AG09309 (cell line): ENCODE measurements at places on chromosomes 7 and 10.

DNA sequence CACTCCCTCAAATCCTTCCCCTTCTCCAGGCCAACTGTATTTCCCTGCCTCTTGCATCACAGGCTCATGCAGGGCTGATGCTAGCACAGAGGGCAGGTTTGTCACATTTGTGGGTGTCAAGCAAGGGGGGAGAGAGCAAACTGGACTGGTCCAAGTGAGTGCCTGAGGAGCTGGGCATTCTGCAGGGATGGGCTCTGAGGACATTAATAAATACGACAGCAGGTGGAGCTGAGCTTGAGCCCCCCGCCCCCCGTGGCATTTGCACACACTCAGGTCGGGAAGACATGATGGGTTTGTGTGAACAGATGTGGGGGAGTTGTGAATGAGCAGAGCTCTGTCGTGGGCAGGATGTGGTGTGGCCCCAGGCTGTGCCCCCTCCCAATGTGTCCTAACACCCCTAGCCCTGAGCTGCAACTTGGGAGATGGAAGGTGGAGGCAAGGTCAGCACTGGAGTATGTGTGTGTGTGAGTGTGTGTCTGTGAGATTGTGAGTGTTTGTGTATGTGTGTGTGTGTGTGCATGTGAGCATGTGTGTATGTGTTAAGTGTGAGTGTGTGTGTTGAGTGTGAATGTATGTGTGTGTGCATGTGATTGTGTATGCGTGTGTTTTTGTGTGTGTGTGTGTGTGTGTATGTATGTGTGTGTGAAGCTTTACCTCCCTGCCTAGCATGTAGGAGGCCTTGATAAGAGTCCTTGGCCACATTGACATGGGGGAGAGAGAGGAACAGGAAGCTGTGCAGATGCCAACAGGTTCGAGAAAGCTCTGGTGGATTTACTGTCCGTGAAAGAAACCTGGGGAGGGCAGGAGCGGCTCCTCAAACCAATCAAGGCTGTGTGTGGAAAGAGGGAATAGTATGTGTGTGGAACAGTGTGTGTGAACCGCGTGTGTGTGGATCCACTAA is 9.1 kb downstream of the RASSF4 start:
- DNase-seq = no peak

DNA sequence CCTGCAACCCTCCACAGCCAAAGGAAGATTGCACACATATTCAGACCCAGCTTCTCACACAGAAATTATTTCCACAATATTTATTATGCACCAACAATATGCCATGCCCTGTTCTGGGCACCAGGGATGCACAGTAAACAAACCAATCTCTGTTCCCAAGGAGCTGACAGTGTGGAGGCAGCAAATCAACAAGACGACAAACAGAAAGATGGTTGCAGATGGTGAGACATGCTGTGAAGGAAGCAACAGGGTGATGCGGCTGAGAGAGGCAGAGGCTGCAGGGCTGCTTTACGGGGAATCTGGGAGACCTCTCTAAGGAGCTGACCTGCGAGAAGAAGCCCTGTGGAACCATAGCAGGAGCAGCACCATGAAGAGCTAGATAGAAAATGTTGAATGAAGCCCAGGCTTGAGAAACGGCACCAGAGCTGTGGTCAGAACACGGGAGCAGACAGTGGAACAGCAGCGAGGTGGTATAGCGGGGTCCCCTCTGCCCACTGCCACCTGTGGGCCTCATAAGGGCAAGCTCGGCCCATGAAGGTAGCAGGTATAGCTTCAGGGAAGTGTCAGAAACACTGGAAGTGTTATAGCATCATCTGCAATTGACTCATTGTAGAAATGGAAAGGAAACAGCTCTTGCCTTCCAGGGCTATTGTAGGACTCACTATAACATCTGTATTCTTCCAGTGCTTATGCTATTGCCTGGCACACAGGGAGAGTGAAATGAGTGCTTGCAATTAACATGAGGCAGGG is 17.4 kb downstream of the RBP3 start:
- DNase-seq = no peak

DNA sequence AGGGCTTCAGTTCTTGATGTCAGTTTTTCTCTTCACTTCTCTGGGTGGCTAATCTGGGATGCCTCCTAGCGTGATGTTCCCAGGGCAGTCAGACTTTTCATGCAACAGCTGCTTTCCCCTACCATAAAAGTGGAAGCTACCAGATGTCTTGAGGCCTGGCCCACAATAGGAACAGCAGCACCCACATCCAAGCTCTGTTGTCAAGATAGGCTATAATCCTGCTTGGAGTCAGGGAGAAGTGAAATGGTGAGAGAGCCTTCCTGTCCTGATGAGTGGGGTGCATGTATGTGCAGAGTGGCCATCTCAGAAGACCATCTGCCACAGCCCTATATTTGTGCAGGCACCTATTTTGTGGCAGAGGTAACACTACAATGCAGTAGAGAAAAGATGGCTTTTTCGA is 108.0 kb downstream of the HTR5A start:
- no peak for DNase-seq

DNA sequence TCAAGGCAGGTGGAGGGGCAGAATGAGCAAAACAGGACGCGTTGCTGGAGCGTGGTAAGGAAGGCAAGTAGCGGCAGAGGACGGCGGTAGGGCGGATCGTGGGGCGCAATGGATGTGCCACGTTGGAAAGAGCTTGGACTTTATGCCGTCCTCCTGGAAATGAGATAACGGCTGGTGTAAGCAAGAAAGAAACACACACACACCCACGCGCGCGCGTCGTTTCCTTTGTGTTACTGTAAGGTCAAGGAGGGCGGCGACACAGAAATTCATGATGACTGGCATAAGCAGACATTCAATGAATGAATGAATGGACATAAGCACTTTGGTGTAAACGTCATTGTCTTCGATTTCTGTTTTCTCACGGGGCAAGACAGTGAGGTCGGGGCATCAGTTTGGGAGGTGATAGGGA is 683 bp upstream of the ENTPD7 start:
- no peak for DNase-seq
